ENCODE measurements at places on chromosomes 2 and 18.

DNA sequence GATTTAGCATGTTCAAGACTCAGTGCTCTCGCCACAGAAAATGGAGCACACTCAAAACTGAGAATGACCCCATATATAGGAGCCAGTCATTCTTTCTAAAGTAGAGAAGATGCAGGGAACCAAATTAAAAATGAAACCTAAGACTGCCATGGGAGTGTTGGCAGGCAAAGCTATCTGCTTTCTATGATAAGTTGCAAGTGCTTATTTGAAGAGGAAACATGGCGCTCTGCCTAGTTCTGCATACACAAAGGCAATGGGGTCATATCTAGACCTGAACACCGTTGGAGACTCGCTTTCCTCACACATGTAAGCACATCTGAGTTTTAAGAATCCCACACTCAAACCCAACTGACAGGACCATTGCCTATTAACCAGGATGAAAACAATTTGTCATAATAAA is 292.5 kb downstream of the ALK start:
- DNase-seq, result no peak

GRCh38 chr2:69914950-69915945 is at the start of gene MXD1:
TSS of gene MXD1 (plus strand) at chr2:69915109. CDS start at chr2:69915331, 222 bp downstream.
- peak; percentile 23 for DNase-seq

DNA sequence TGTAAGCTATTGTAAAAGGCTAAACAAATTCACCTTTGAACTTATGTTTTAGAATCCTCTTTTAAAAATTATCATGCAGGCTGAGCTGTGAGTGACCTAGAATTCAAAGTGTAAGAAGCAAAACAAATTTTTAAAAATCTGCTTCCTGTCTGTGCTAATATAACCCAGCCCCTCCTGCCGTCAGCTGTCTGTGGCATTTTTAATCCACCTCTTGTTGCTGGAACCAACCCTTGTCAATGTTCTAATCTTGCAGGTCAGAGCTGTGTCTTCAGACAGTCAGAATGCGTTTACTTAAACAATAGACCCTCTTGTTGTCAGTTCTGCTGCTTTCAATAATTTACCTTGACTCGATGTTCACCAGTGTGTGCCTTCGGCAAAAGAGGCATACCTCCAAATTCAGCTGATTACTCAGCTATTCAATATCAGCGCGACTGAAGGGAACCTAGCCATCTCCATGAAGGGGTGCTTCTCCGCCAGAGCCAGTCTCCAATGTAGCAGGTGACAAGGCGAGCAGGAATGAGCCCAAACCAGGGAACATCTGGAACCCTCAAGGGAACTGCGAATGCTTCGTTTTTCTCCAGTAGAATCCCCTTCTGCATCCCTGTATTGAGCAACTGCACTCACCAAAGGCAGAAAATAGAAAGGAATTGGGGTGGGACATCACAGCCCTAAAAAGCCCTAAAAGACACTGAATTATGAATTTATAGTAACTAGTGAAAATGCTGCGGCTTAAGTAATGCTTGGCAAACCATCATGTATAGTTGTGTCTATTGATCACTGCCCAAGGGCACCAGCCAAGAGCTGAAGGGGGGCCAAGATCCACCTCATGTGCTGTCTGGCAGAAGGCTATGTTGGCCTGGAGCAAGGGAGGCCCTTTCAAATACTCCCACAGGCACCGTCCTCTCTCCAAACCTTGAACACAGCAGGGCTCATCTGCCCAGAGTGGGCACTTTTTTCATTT is 62.5 kb downstream of the LYPD6B start:
- no peak for DNase-seq

- no peak for DNase-seq
Measured at GRCh38 chr2:171878481-171878993, 15.5 kb downstream of the SLC25A12 start.

DNA sequence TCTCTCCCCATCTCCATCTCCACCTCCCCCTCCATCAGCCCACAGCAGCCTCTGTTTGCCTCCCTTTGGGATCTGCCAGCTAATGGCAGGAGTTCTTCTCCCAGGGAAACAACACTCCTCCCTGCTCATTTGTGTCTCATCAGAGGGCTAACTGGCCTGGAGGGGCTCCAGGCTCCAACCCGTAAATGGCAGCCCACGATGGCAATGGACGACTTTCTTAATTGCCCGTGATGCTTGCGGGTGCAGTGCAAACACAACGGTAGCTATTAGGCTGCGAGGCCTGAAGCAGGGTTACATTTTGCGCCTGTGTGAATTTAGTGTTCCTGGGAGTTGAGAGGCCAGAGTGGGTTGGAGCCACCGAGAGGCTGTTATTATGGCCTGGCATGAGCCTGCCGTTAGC is 285.1 kb downstream of the TNS1 start:
- no peak for DNase-seq

- DNase-seq, result no peak
Measured at GRCh38 chr18:22705328-22705727, 227.8 kb upstream of the RBBP8 start.

- no peak for DNase-seq
Measured at GRCh38 chr2:1612391-1613077, 131.8 kb downstream of the PXDN start.

GRCh38 chr2:53969968-53970723 is 647 bp downstream of the PSME4 start:
- peak; percentile 30 for DNase-seq

GRCh38 chr2:170819680-170820664 is 3.3 kb downstream of the GAD1 start:
- DNase-seq, result no peak

GRCh38 chr18:48864876-48865275 is 85.9 kb downstream of the SMAD7 start:
- no peak for DNase-seq

DNA sequence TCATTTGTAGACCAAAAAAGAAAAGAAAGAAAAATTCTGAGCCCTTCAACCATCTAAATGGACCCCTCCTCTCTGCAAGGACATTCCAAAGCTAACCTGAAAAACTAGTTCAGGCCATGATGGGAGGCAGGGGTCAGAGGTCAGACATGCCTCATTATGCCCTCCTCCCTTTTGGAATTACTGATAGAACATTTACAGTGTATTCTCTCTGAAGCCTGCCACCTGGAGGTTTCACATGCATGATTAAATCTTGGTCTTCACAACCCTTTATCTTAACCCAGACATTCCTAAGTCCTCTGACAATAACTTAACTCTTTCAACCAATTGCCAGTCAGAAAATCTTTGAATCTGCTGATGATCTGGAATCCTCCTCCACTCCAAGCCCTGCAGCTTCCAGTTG is 86.0 kb downstream of the SPP2 start:
- no peak for DNase-seq

- no peak for DNase-seq
Measured at GRCh38 chr2:68336192-68336591, 16.4 kb upstream of the CNRIP1 start.

GRCh38 chr2:100832885-100833284 is 12.9 kb downstream of the NPAS2 start:
- DNase-seq, result no peak

GRCh38 chr18:21132398-21132918 is 20.8 kb upstream of the ROCK1 start:
- no peak for DNase-seq

- no peak for DNase-seq
Measured at GRCh38 chr2:172195836-172196376, 93.2 kb upstream of the DLX2 start.

DNA sequence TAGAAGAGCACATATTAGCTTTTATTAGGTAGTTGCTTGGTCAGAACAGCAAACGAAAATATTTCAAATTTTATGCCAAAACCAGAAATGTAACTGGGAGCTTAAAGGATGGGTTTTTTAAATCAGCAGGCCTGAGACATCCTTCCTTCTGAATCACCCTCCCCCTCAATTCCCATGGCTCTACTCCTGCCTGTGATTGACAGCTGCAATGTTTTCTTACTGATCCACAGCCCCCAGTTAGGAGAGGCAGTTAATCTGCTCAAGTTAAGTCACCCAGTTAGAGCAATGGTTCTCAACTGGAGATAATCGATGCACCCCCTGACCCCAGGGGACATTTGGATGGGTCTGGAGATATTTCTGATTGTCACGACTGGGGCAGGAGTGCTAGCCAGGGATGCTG is 24.9 kb downstream of the KCTD18 start:
- no peak for DNase-seq

- DNase-seq, result peak; percentile 9
Measured at GRCh38 chr2:159968279-159968900, 94.0 kb downstream of the PLA2R1 start.

GRCh38 chr2:68827666-68828065 is 43.5 kb downstream of the BMP10 start:
- DNase-seq, result no peak

- DNase-seq, result no peak
Measured at GRCh38 chr18:47748093-47748796, 182.2 kb downstream of the SMAD2 start.

DNA sequence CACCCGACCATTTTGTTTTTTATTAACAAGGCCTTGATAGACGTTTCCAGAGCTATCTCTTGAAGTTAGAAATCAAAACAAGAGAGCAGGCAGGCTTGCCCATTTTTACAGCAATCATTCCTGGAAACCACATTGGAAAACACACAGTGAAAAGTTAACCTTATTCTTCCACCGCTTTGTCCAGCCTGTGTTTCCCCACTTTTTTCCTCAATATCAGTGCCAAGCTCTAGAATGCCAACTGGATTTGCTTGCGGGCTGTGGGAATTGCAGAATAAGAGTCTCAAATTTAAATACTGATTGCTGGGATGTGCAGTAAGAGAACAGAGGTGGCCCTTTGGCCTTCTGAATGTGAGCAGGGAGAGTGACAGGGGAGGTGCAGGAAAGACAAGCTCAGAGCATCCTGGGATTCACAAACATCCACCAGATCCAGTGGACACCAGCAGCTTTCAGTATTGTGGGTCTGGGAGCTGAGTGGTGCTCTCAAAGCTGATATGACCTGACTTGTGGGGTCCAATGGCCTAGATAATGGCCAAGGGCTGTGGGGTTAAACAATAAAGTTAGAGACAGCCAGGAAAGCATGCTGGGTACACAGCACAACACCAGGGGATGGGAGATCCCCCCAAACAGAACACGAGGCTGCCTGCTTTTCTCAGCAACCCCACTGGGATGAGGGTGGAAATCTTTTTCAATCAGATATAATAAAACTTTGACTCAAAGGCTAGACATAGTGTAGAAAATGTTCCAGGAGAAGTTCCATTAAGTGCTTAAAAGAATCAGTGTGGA is 15.5 kb downstream of the CYP1B1 start:
- no peak for DNase-seq

DNA sequence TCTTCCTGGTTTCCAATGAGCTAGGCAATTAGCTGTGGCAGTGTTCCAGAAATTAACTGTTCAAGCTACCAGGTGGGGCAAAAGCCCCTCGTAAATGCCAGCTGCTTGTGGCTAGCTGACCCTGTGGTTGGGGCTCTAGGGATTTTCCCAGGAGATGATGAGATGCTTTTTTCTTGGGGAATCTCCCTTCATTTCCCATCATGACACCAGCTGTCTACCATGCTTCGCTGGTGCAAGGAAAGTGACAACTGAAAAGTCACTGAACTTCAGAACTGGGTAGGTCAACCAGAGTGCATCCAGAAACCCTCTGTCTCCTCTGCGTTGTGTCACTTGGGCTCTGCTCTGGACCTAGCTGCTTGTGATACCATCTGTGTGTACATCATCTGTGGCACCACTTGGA is 386.5 kb upstream of the DCC start:
- DNase-seq, result no peak

DNA sequence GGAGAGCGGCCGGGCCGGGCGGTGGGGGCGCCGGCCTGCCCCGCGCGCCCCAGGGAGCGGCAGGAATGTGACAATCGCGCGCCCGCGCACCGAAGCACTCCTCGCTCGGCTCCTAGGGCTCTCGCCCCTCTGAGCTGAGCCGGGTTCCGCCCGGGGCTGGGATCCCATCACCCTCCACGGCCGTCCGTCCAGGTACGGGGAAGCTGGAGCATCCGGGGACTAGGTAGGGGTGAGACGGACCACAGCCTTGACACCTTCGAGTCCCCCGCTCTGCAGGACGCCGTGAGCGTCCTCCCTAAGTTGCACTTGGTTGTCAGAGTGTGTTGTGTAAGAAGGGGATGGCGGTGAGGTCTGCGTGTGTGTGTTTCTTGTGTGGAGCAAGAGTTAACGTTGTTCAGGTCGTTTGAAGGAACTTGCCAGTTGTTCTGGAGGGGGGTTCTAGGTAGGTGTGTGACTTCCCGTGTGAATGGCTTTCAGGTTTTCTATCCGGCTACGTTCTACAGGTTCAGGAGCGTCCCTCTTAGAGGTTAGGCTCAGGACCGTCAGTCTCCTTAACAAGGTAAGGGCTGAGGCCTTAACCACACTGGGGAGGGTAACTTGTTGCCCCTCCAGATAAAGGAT is 393 bp downstream of the IL1R1 start:
- no peak for DNase-seq

DNA sequence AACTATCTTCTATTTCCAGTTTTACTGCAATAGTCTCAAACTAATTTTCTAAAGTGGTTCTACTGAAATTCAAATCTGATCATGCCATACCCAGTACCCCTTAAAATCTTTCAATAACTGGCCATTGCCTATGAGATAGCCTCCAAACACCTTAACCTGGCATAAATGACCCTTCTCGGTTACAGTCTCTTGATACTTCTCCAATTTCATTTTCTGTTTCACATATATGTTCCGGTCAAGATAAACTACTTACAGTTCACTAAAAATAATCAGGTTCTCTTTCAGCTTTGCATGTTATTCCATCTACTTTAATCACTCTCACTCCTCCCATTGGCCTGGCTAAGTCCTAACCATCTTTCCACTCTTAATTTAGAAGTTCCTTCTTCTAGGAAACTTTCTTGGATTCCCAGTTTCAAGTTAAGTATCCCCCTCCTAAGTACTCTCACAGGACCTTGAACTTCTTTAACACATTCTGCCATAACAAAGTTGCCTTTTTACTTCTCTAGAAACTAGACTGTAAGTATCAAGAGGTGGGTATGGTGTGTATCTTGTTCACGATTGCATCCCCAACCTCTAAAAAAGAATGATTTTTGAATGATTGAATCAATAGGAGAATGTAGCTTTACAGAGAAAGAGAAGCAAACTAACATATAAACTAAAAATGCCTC is 110.2 kb upstream of the RBBP8 start:
- DNase-seq, result no peak

DNA sequence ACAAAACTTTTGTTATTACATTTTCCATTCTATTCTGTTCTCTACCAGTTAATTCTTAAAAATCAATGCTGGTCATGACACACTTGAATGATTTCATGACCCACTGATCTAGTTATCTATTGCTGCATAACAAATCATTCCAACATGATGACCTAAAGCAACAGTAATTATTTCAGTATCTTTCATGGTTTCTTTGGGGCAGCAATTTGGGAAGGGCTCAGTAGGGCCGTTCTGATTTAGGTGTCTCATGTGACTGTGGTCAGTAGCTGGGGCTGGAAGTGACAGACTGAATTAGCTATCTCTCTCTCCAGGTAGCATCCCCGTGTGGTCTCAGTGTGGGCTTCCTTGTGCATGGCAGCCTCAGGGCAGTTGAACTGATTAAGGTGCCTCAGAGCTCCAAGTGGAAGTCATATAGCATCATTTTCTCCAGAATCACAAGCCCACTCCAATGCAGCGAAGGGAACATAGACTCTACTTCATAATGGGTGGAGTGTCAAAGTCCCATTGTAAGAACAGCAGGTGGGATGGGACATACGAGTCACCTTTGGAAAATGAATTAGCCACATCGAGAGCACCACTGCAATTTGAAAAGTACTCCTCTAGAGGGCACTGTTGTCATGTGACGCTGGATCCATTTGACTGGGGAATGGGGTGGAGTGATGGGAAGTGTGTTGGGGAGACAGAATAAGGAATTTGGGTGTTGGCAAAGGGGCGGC is 39.1 kb upstream of the FAM136A start:
- DNase-seq, result peak; percentile 52

- no peak for DNase-seq
Measured at GRCh38 chr2:36449943-36450392, 94.4 kb downstream of the CRIM1 start.

Data from CD4-positive, alpha-beta T cell treated with Interleukin-12 subunit alpha and Interleukin-12 subunit beta, for 1 hour (primary cell).